Activated CD4-positive, CD25-positive, alpha-beta regulatory T cell (primary cell): ENCODE measurements at places on chromosomes 12 and 14.

DNA sequence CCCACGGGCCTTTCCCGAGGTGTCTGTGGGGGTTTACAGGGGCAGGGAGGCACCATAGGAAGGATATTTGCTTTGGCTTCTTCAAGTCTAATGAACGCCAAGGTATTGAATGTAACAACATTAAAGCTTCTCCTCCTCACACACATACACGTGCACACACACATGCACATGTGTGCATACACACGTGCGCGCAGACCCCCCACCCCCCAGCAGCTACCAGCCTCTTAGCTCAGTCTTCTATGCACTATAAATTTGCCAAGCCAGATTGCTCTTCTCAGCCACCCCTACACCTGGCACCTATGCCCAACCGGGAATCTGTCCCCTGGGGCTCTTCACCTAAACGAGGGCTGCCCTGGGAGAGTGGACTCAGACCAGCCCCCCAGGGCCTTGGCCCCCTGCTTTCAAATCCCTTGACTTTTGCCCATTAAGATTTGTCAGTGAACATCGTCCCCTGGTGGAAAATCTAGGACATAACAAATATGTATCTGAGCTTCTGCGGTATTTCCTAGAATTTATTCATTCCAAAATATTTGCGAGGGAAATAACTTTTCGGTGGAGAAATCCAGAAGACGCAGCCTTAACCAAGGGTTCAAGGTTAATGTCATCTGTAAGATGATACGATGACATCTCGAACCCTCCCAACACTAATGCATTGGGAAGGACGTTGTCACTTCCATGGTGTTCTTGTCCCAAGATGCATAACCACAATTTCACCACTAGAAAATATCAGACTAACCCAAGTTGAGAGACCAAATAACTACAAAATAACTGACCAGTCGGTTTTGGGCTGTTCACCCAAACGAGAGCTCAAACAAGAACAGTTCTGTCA lies 330.4 kb downstream of the MED13L start:
- DNase-seq: no peak

DNA sequence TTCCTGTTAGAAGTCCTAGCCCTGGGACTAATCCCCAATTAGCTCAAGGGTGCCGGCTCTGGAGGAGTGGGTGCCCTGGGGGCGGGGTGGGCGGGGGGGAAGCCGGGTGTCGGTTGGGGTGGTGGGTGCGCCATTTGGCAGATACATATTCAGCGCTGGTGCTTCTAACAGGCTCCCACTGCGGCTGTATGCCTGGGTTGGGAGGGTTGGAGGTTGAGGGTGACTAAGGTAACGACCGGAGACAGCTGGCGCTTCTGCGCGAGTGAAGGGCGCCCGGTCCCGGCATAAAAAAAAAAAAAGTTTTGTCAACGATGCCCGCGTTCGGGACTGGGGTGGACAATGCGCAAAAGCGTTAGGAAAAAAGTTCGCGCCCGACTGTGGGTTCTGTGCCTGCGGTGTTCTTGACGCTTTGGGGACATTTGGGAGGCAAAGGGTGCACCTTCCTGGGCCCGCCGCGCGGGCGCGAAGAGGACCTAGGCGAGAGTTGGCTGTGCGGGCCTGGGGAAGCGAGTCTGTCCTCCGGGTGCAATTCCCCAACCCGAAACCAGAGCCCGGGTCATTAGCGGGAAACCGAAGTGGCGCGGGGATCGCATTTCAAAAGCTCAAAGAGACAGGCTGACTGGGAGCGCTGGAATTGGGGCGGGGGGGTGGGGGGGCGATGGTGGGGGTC lies 19.2 kb downstream of the TBX3 start:
- DNase-seq: no peak

DNA sequence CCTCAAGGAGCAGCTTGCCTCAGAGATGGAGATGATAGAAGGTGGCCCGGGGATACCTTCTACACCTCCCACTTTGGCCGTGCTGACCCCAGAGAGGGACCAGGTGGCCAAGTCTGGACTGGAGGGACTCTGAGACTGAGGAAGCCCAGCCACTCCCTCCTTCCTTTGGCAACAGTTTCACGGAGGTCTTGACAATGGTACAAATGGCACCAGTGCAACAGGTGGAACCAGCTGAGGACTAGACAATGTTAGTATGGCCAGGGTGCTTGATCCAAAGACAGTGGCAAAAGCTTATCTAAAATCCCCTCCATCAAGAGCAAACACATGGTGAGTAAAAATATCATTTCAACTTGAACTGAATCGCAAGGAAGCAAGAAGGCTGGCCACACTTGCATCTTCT lies 117.4 kb downstream of the FOXN3 start:
- DNase-seq: no peak

GRCh38 chr12:91989143-91989542 lies 156.5 kb downstream of the BTG1 start:
- no peak for DNase-seq

GRCh38 chr12:28776220-28776619 lies 372.9 kb upstream of the FAR2 start:
- DNase-seq: no peak

DNA sequence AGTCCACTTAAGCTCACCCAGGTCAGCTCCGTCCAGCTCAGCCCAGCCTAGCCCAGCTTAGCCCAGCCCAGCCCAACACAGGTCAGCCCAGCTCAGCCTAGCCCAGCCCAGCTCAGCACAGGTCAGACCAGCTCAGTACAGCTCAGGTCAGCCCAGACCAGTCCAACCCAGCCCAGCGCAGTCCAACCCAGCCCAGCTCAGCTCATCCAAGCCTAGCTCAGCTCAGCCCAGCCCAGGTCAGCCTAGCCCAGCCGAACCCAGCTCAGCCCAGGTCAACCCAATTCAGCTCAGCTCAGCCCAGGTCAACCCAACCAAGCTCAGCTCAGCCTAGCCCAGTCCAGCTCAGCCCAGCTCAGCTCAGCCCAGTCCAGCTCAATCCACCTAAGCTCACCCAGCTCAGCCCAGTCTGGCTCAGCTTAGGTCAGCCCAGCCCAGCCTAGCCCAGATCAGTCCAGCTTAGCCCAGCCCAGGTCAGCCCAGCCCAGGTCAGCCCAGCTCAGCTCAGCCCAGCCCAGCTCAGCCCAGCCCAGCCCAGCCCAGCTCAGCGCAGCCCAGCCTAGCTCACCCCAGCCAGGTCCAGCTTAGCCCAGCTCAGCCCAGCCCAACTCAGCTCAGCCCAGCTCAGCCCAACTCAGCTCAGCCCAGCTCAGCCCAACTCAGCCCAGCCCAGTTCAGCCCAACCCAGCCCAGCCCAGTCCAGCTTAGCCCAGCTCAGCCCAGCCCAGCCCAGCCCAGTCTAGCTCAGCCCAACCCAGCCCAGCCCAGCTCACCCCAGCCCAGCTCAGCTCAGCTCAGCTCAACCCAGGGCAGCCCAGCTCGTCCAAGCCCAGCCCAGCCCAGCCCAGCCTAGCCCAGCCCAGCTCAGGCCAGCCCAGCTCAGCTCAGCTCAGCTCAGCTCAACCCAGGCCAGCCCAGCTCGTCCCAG lies 184.0 kb downstream of the TMEM121 start:
- DNase-seq: no peak

DNA sequence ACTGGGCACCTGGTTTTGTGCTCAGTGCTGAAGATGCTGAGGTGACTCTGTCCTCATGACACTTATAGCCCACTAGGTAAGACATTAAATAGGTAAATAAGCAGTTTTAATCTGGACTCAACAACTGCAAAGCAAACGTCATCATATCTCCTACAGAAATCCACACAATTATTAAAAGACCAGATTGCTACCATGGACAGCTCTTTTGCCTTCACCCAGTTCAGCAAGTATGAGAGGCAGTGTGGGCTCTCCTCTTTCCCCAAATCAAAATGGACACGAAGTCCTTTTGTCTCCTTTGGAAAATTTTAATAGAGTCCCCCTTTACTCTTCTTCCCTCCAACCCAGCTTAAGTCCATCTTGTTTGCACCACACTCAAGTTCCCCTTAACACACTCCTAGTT lies 171.1 kb downstream of the RPAP3 start:
- no peak for DNase-seq

DNA sequence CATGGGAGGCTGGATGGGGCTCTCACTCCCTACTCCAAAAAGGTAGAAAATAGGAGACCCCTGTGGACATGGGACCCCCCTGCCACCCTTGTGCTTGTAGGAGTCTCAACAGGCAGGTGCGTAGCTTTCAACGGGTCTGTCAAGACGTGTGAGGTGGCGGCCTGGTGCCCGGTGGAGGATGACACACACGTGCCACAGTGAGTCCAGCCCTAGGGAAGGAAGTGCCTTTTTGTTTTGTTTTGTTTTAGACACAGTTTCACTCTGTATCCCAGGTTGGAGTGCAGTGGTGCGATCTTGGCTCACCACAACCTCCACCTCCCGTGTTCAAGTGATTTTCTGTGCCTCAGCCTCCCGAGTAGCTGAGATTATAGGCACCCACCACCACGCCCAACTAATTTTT lies 12.9 kb downstream of the P2RX4 start:
- no peak for DNase-seq

GRCh38 chr12:2301531-2302461 lies 249.0 kb downstream of the CACNA1C start:
- DNase-seq: no peak

DNA sequence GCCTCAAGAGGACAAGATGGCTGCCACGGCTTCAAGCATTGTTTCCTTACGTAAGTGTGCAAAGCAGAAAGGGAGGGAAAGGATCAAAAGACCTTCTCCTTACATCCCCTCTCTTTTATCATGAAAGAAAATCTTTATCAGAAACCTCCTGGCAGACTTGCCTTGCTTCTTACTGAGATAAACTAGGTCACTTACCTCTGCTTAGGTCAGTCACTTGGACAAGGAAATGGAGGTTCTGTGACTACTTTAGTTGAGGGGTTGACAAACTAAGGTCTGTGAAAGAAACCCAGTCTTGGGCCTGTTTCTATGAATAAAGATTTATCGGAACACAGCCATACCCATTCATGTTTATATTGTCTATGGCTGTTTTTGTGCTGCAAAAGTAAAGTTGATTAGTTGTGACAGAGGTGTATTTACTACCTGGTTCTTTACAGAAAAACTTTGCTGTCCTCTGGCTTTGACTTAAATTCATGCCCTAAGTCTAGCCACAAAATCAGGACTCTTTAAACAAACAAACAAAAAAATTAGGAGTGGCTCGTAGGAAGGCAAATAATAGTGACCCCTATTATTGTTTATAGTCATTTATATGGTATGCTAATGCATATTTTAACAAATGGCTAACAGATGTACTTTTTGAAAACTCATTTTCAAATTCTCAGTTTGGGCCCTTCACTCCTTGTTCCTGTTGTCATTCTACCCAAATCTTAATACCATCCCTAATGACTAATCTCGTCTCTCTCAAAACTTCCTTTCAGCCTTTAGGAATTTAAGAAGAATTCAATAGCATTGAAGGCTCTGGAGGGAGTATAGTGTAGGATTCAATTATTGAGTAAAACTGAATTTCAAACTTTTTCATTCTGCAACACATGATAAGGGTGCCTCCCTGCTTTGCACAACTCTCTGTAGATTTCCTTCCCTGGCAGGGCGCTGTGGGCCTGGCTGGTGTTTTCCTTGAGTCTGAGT lies 42.0 kb upstream of the ATP2B1 start:
- no peak for DNase-seq

GRCh38 chr14:78975734-78976133 lies 805.6 kb downstream of the NRXN3 start:
- DNase-seq: no peak

DNA sequence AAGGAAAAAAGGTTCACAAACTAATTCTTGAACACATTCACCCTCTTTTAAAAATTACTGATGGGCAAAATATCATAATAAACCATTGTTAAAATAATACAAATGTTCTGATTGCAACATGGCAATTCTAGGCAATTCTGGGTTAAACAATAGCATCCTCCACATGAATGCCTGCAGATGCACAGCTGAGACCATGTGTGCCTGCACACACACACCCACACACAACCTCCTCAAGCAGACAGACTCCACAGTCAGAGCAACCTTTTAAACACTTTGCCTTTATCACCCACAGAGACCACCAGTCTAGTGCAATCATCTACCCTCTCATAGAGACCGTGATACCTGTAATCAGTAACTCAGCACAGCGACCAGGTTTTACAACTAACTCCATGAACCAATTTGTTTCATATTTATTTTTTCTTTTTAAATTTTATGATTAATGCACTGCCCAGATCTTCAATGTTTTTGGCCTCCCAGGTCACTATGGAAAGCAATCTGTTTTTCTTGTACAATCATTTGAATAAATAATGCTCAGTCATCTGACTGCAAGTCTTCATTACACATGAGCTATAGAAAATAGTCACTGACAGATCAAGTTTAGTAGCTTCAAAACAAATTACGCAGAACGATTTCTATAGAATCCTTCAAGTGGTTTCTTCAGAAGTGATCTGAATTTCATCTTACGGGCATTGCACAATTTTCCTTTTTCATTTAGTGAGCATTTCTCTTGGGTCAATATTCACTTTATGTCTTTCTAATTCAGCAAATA lies 105.8 kb downstream of the PRKD1 start:
- DNase-seq: no peak

- DNase-seq: no peak
Observed at GRCh38 chr14:104244221-104245011, 106.0 kb downstream of the KIF26A start.

DNA sequence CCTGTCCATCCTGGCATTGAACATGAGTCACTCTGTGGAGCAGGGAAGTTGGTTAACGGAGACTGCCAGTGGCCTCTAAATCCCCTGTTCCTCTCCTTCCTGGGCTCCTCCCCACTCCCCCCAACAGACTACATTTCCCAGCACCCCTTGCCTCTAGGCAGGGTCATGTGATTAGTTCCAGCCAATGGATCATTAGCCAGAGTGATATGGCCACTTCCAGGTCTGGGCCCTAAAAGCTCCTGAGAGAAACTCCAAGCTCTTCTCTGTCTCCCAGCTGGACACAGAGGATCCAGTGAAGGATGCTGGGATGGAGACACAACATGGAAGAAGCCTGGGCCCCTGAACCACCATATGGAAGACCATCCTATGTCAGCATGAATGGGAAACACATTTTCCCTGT lies 54.4 kb upstream of the RFLNA start:
- DNase-seq: no peak

- DNase-seq: no peak
Observed at GRCh38 chr12:27824126-27824842, 44.2 kb upstream of the MANSC4 start.

GRCh38 chr14:98512501-98513251 lies 759.3 kb downstream of the BCL11B start:
- no peak for DNase-seq

- no peak for DNase-seq
Observed at GRCh38 chr14:102525219-102525928, 15.8 kb upstream of the ANKRD9 start.

GRCh38 chr12:29286081-29286790 lies 94.7 kb downstream of the ERGIC2 start:
- no peak for DNase-seq

DNA sequence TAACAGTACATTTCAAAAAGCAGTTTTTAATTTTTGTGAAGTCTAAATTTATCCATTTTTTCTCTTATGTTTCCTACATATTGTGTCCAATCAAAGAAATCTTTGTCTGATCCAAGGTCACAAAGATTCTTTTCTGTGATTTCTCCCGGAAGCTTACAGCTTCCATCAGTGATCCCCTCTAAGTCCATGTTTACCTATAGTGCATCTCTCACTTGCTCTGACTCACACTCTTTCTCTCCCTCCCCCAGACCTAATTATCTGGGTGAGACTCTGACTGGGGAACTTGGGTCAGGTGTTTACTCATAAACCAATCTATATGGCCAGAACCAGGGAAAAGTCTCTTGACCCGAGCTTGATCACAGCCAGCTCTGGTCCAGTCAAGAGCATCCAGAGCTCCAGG lies 224.4 kb downstream of the SPTSSA start:
- DNase-seq: no peak

- no peak for DNase-seq
Observed at GRCh38 chr12:10968765-10969456, 17.8 kb downstream of the TAS2R50 start.
